ENCODE measurements at places on chromosomes 13 and 19.

GRCh38 chr13:20058476-20058875 is 99.9 kb downstream of the ZMYM2 start:
- no peak for DNase-seq

- no peak for DNase-seq
Measured at GRCh38 chr13:98510156-98510509, 66.8 kb downstream of the STK24 start.

- DNase-seq = no peak
Measured at GRCh38 chr13:99347911-99348451, 40.8 kb upstream of the GPR183 start.

GRCh38 chr13:75154331-75154730 is 327.6 kb downstream of the TBC1D4 start:
- no peak for DNase-seq

DNA sequence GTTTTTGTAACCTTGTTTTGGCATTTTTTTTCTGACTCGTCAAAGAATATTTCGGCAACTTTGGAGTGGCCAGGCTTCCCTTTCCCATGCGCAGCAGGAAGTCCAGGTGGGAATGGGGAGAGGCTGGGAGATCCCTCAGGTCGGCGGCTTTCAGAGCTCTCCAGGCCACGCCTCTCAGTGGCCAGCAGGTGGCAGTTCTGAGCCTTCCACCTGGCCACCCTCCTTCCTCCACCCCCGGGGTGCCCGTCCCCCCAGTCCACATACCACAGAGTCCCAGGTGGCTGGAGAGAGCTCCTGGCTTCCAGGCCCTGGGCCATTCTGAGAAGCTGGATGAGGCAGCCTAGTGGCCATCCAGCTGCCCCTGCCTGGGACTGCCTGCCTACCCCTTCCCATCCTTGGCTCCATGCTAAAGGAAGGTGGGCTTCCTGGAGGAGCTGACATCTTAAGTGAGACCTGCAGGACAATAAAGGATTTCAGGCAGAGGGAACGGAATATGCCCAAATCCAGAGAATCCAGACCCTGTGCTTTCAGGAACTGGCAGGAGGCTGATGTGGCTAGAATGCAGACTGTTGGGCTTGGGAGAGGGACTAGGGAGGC is 46.3 kb downstream of the CCNE1 start:
- no peak for DNase-seq

DNA sequence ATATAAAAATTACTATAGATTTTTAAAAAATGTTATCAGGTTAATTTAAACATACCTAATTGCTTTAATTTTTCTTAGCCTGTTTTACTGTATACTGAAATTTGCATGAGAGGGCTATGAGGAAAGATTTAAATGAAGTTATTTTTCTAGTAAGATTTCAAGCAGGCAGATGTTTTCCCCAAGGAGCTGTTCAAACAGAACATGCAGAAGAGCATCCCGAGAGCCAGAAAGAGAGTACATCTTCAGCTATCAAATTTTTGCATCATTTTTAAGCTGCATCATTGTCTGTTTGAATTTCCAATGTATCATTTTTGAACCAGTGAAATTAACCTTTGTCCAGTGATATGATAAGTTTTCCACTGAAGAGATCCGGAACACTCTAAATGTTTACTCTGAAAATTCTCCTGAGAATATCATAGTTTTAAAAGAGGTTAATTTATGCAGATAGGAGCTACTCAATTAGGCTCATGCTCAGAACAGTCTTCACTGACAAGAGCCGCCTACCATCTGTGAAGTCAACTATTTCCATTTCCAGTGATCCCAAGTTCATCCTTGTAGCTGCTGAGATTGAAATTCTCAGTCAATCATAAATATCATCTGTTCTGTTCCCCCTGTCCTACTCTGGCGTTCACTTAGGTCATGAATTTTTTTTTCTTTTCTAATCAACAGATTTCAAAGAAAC is 467.7 kb upstream of the NBEA start:
- no peak for DNase-seq

GRCh38 chr13:63855457-63856118 is 2439.9 kb upstream of the PCDH20 start:
- no peak for DNase-seq

GRCh38 chr13:113149711-113150549 is 8.5 kb upstream of the PROZ start:
- DNase-seq = no peak

DNA sequence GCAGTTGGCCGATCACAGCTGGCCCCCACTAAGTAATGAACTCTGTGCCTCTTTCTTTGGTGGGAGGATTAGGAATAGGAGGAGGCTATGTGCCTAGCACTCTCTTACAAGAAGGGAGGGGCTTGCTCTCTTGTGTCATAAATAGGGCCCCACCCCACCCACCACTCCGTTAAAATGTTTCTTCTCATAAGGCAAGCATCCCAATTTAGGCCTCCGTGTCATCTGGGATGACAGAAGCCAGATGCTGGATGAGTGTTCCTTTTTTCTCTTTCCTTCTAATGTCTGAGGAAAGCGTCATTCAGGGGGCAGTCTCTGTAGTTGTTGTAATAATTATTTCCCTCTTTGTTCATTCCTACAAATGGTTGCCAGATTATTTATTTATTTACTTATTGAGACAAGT is at the start of gene LIPE:
LIPE (minus strand) TSS at position 76 of the 400 bp plus-strand sequence. CDS start 239 bp downstream, outside the sequence.
- DNase-seq = no peak

DNA sequence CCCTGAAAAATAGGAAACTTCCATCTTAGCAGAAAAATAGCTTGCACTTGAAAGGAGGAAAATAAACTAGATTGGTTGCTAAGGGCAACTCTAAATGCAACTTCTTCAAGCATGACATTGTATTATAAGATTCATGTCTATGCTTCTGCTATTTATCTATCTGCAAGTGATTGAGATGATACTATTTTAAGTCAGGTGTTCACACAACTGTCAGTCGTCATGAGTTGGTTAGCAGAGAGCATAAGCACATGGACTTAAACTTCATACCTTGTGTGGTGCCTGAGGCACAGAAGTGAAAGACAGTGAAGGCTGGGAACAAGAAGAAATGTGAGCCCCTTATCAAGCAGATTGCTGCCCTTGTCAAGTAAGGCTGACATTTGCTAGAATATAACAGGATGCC is 82.9 kb downstream of the SLITRK5 start:
- no peak for DNase-seq

- no peak for DNase-seq
Measured at GRCh38 chr19:50198431-50199258, 4.8 kb upstream of the MYH14 start.

- no peak for DNase-seq
Measured at GRCh38 chr13:94198681-94199080, 280.8 kb downstream of the DCT start.

DNA sequence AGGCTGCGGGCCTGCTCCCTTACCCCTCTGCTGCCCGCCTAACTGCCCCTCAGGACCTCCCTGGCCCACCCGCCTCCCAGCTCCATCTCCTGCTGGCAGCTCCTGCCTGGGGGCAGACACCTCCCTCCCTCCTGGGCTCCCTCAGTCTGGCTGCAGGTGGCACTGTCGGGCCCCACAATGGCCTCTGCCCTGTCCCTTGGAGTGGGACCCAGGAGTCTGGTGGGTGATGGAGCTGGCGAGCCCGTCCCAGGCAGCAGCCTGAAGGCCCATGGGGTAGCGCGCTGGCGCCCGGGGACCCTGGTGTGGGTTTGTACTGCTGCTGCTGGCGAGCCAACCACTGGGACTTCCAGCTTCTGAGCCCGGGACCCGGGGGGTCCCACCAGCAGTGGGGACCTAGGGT is 83.6 kb downstream of the KDM4B start:
- no peak for DNase-seq

GRCh38 chr19:2070436-2070827 is 19.4 kb upstream of the MKNK2 start:
- DNase-seq = no peak

Measured in stimulated activated CD8-positive, alpha-beta memory T cell treated with anti-CD3 and anti-CD28 coated beads, Interleukin-7, amount 100 ng/mL, for 24 hours (primary cell).